ENCODE measurements at places on chromosomes 4 and X. TPM values are rescaled to one million over a fixed set of nuclear protein-coding genes. Genes with fewer than 3 reads are reported as not detected.

- DNase-seq, result peak; percentile 34
Observed at GRCh38 chrX:12197030-12197429, 58.8 kb downstream of the FRMPD4 start.

- peak; percentile 80 for DNase-seq
Observed at GRCh38 chr4:187929024-187929423, 66.5 kb upstream of the ZFP42 start.

- no peak for DNase-seq
Observed at GRCh38 chr4:131207589-131207988, 1941.5 kb upstream of the PCDH10 start.

Gene PABPC1L2B
- polyA plus RNA-seq, result 0.27 TPM
